ENCODE measurements at places on chromosomes 3 and 15. TPM values are rescaled to one million over a fixed set of nuclear protein-coding genes. Genes with fewer than 3 reads are reported as not detected.

The ERICH6 gene
- not detected for total RNA-seq

The SLC22A14 gene
- 0.30 TPM for total RNA-seq

The IFT57 gene
- 40.4 TPM for total RNA-seq

The HYAL1 gene
- 1.1 TPM for total RNA-seq

The BSN gene
- total RNA-seq: 0.39 TPM

The ANKRD34C gene
- not detected for total RNA-seq

The CNTN3 gene
- 21.7 TPM for total RNA-seq
